ENCODE measurements at places on chromosomes 5 and 9. TPM values are rescaled to one million over a fixed set of nuclear protein-coding genes. Genes with fewer than 3 reads are reported as not detected.

GRCh38 chr5:81125959-81126358, 107.2 kb upstream of the CKMT2 start:
- H3K27me3 ChIP-seq, result no peaks in the 10 kb centered on the region
- H3K36me3 ChIP-seq, result no peaks in the 10 kb centered on the region
- no peak overlapping the region for H3K27ac ChIP-seq
- no peaks in the 10 kb centered on the region for H3K4me1 ChIP-seq
- DNase-seq, result no peak

DNA sequence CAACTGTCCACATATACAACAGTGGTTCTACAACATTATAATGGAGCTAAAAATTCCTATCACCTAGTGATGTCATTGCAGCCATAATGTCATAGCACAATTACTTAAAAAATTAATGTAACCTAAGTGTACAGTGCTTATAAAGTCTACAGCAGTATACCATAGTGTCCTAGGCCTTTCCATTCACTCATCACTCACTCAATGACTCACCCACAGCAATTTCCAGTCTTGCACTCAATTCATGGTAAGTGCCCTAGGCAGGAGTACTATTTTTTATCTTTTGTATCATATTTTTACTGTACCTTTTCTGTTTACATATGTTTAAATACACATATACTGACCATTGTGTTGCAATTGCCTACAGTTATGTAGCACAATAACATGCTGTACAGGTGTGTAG, 9.6 kb upstream of the PUM3 start:
- H3K27me3 ChIP-seq, result no peaks in the 10 kb centered on the region
- H3K4me1 ChIP-seq, result no peaks in the 10 kb centered on the region
- H3K36me3 ChIP-seq, result no peaks in the 10 kb centered on the region

GRCh38 chr5:43649256-43649655, 46.3 kb downstream of the NNT start:
- H3K4me1 ChIP-seq, result no peaks in the 10 kb centered on the region
- H3K27me3 ChIP-seq, result no peaks in the 10 kb centered on the region
- H3K4me3 ChIP-seq, result no peak overlapping the region

MLANA gene
- not detected for total RNA-seq

FAM221B gene
- total RNA-seq, result not detected

DNA sequence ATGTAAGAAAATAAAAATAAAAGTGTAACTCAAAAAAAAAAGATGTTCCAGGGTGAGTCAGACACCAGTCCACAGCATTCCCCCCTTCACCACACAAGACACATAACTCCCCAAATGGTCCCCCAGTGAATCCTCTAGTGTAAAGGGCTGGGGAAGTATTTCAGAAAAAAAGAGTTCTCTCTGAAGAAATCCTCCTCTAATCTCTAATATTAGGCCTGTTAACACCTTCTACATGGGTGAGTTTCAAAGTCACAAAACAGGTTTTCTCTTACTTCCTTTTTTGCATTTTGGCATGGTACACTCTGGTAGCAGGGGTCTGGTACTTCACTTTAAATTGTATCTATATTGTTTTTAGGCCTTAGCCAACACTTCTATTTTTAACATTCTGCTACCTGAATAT, 28.2 kb downstream of the RNF145 start:
- H3K27ac ChIP-seq, result no peak overlapping the region
- H3K36me3 ChIP-seq, result no peaks in the 10 kb centered on the region
- no peaks in the 10 kb centered on the region for H3K4me1 ChIP-seq
- DNase-seq, result no peak
- no peak overlapping the region for H3K4me3 ChIP-seq

DNA sequence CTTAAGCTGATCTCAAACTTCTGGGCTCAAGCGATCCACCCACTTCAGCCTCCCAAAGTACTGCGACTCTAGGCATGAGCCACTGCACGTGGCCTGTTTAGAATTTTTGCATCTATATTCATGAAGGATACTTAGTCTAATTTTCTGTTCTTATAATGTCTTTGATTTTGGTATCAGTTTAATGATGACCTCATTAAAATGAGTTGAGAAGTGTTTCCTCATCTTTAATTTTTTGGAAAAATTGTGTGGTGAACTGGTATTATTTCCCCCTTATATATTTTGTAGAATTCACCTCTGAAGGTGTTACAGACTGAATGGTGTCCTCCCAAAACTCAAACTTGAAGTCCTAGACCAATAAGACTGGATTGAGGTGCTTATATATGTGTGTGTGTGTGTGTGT, 46.5 kb downstream of the ANKRD31 start:
- no peak for DNase-seq
- no peaks in the 10 kb centered on the region for H3K27me3 ChIP-seq

- H3K4me3 ChIP-seq, result no peak overlapping the region
- H3K27ac ChIP-seq, result no peak overlapping the region
- DNase-seq, result no peak
- no peaks in the 10 kb centered on the region for H3K27me3 ChIP-seq
These were observed 1538.5 kb upstream of the CDH6 start for GRCh38 chr5:29654954-29655353.

DNA sequence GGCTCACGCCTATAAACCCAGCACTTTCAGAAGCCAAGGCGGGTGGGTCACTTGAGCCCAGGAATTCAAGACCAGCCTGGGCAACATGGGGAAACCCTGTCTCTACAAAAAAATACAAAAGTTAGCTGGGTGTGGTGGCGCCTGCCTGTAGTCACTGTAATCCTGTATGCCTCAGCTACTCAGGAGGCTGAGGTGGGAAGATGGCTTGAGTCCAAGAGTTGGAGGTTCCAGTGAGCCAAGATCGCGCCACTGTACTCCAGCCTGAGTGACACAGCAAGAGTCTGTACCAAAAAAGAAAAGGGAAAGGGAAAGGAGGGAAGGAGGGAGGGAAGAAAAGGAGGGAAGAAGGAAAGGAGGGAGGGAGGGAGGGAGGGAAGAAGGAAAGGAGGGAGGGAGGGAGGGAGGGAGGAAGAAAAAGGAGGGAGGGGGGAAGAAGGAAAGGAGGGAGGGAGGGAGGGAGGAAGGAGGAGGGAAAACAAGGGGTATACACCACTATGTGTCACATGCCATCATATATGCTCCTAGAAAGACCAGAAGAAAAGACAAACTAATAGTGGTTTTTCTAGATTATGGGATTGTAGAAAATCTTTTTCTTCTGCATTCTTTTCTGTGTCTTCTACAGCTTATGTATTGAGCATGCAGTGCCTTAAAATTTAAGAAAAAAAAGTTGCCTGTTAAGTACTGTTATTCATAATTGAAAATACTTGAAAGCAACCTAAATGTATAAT, 240.1 kb downstream of the DENND1A start:
- no peak for DNase-seq
- H3K36me3 ChIP-seq, result no peaks in the 10 kb centered on the region
- no peak overlapping the region for H3K27ac ChIP-seq

DNA sequence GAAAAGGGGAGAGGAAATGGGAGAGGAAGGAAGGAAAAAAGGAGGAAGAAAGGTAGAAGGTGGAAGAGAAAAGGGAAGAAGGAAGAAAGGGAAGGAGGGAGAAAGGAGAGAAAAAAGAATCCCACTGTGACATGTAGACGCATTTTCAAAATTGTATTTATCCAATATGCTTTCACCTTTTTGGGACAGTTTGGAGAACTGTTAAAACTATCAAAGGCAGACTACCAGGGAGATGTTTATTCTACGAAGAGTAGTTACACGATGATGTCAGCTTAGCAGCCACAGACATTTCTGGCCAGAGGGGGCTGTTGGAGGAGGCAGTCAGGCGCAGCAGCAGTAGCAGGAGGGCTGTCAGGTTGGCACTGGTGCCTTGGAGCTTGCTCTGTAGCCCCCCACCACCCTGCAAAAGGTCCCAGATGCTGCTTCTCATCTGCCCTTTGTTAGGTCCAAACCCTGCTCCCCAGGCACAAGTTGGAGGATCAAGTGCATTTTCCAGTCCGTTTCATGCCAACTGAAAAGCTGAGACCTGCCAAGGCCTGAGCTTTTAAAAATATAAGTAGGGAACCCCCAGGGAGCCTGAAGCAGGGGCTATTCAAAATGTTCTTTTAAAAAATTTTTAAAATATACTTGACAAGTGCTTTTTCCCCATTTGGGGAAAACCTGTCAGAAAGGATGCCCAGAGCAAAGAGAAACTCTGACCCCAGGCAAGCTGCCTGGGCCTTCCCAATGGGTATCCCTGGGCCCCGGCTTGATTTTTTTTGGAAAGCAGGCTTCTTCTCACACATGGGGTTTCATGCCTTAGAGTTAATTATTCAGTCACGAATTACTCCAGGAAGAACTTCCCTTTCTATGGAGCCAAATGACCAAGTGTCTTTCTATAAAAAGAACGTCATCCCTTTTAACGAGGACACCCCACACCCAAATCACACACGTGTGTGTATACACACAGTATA, 203.3 kb downstream of the SLIT3 start:
- no peak for DNase-seq
- no peaks in the 10 kb centered on the region for H3K27me3 ChIP-seq
- H3K4me1 ChIP-seq, result no peaks in the 10 kb centered on the region
- H3K27ac ChIP-seq, result no peak overlapping the region
- H3K4me3 ChIP-seq, result no peak overlapping the region
- H3K36me3 ChIP-seq, result no peaks in the 10 kb centered on the region

DNA sequence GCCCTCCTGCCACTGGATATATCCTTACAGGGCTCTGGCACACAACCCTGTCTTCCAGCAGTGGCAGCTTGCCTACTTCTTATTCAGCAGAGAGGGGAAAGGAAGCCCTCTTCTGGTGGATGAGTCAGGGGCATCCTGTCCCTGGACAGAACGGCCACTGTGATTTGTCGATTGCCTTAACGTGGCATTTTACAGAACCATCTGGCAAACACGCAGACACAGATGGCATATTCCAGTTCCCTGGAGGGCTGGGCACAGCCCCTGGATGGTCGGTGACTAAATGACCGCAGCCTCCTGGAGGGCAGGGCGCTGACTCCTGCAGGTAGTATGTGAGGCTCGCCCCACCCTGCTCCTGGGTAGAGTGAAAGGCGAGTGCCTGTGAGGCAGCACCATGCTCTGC, 62.1 kb downstream of the DCP2 start:
- H3K4me1 ChIP-seq, result no peaks in the 10 kb centered on the region
- no peaks in the 10 kb centered on the region for H3K36me3 ChIP-seq
- H3K27ac ChIP-seq, result no peak overlapping the region
- H3K4me3 ChIP-seq, result no peak overlapping the region
- H3K27me3 ChIP-seq, result no peaks in the 10 kb centered on the region

GRCh38 chr5:172162323-172162986, 25.6 kb downstream of the STK10 start:
- DNase-seq, result no peak
- H3K36me3 ChIP-seq, result no peaks in the 10 kb centered on the region
- peaks cover 5% of the 10 kb centered on the region for H3K4me1 ChIP-seq

Data from Peyer's patch (tissue), 4 donors.